H4 (cell line): ENCODE measurements at places on chromosomes 5 and 9.
A peak's percentile ranks its signal among the peaks of the same experiment; 100 is the strongest.

DNA sequence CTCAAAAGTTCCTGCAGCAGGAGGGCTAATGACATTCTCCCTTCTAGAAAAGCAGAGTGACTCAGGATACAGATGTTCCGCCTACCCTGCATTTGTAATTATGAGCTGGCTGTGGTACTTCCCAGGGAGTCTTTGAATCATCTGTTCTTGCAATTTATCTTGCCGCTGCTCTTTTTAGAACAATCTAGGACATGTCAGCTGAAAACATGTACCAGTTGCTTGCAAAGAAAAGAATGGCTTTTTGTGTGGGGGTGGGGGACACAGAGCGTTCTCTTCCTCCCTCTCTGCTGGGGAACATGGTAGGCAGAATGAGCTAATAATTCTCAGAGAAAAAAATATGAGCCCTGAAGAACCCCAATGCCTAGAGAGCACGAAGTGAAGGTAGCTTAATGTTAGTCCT, 51.7 kb upstream of the TUT7 start:
- peak; percentile 70 for DNase-seq

DNA sequence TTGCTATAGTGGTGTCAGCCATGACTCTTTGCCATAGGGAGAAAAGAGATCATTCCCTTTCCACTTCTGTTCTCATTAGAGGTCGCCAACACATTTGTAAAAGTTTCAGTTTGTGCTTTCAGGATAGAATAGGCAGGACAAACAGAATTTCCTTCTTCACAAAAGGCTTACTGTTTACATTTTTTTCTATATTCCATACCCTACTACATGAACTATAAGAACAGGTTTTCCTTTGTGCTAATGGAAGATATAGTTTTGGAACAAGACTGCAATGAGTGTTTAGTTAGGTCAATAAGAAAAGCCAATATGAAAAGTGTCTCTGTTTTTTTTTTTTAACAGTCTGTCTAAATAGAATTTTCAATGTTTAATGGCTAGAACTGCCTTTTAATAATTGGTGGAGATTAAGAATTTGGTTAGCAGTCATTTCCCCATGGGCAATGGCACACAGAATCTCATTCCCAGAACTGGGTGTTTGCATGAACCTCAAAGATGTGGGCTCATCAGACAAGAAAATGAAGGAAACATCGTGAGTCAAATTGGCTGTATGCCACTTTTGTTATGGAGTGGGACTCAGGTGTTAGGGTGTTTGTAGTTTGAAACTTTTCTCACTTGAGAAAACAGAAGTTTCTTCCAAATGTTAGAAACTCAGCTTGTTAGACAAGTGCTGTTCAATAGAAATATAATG, 75.2 kb upstream of the PRLR start:
- no peak for DNase-seq

DNA sequence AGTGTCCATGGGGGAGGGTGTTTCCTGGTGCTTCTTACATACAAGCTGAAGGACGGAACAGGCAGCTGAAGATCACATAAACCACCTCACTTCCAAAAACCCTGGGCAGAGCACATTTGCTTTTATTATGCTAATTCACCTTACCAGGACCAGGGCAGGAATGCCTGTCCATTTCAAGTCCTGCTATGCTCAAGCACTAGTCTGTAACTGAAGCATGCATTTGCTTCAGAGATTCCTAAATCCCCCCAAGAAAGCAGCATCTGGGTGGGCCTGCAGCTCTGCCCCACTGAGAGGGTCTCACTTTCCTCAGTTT, 9.4 kb upstream of the NACC2 start:
- no peak for DNase-seq

DNA sequence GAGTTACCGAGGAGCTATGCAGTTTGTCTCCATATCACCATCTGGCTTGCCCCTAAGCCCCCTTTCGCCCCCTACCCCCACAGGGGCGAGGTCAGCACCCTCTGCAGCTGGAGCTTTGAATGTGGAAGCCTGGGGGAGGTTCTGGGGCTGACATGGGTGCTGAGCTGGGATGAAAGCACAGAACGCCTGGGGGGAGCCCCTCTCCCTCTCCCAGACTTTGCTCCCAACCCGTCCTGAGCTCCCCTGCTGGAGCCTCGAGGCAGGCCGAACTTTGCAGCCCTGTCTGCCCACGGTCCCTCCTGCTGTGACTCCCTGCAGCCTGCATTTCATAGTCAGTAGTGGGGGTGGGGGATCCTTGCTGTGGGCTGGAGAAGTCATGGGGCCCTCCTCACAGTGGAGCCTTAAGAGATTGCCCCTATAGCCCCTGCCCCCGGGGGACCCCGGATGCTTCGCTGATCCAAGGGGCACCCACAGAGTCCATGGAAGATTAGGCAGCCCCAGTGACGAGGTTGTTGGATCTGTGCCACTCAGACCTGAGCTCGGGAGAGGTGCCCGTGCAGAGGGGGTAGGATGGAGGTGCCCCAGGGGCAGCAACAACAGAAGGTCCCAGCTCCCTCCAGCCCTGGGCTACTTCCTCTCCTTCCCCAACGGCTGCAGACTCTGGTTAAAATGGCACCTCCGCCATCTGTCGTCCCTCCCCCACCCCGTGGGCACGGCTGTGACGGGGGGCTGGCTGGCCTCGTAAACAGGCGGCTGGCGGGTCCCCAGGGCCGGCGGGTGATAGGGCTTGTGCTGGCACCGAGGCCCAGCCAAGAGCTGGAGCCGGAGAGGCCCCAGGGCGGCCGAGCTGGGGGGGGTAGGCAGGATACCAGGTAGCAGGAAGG, 162.0 kb downstream of the C9orf50 start:
- DNase-seq: no peak

GRCh38 chr5:82259172-82259800, 18.9 kb downstream of the RPS23 start:
- DNase-seq: peak; percentile 17

GRCh38 chr5:66894480-66895240, 298.5 kb downstream of the MAST4 start:
- no peak for DNase-seq

- DNase-seq: no peak
Measured at GRCh38 chr5:172079876-172080275, 73.4 kb upstream of the FBXW11 start.

DNA sequence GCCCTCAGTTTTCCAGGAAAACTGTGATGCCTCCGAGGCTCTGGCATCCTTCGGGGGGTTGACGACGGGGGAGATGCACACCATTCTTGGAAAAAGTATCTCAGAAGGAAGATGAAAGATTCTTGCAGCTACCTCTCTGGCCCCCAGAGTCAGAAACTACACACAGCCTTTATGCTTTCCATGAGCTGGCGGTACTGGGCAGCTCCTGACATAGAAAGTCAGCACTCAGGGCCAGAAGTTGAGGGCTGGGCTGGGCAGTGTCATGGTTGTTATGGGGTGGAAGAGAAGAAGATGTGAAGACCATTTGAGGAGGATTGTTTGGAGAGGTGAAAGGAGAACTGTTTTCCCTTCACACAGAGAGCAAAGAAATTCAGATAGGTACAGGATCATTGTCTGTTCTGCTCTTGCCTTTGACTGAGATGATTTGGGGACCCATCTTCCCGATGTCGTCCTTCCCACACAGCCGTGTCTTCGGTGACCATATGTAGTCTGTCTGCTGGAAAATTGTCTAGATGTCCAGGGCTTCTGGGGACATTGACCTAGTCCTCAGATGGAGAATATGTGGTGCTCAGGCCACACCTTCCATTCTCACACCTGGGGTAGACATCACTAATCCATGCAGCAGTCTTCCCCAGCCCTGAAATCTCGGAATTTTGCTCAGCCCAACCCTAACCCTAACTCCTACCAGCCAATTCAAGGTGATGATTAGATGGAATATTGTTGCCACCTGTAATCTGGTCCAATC, 237.1 kb downstream of the CACNA1B start:
- DNase-seq: no peak

- DNase-seq: peak; percentile 42
Measured at GRCh38 chr5:138641547-138642298, 66.5 kb upstream of the HSPA9 start.

- DNase-seq: no peak
Measured at GRCh38 chr9:125988479-125989050, 241.4 kb downstream of the PBX3 start.

- DNase-seq: peak; percentile 56
Measured at GRCh38 chr5:671459-672328, 21.5 kb downstream of the TPPP start.

GRCh38 chr5:167061695-167062094, 1229.8 kb upstream of the WWC1 start:
- DNase-seq: no peak

- DNase-seq: no peak
Measured at GRCh38 chr5:126864042-126864688, 87.2 kb downstream of the LMNB1 start.

- peak; percentile 64 for DNase-seq
Measured at GRCh38 chr5:132456296-132456986, 34.1 kb downstream of the IRF1 start.

- DNase-seq: no peak
Measured at GRCh38 chr5:63125392-63125791, 546.8 kb downstream of the LRRC70 start.

GRCh38 chr9:116155698-116156039, 2.1 kb downstream of the PAPPA start:
- DNase-seq: no peak

- DNase-seq: peak; percentile 62
Measured at GRCh38 chr5:145237843-145238242, 597.3 kb downstream of the PRELID2 start.

DNA sequence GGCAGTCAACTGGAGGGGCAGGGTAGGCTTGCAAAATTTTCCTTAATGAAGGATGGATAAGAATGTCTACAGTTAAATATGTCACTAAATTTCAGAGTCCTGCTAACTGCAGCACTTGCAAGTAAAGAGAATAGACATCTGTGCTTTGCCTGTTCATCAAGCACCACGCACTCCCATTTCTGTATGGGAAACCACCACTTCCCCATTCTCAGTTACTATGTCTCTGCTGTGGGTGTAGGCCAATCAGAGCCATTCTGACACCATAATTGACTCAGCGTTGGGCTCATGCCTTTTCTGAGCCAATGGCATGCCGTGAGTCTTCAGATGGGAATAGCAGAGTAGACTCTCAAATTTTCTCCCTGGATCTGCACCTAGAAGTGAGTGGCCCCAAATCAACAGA, 247.5 kb downstream of the GABRB2 start:
- no peak for DNase-seq

DNA sequence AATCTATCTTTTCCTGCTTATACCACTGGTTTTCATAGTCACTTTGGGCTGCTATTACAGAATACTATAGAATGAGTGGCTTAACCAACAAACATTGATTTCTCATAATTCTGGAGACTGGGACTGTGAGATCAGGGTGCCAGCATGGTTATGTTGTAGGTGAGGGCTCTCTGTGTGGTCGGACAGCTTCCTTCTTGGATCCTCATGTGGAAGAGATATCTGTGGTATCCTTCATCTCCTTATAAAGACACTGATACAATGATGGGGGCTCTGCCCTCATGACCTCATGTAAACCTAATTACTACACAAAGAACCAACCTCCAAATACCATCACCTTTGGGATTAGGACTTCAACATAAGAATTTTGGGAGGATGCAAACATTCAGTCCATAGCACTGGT, 13.9 kb upstream of the PRLR start:
- no peak for DNase-seq

- DNase-seq: peak; percentile 71
Measured at GRCh38 chr9:752201-752600, 89.3 kb upstream of the DMRT1 start.

- DNase-seq: peak; percentile 14
Measured at GRCh38 chr5:77960863-77961396, 184.8 kb upstream of the TBCA start.

DNA sequence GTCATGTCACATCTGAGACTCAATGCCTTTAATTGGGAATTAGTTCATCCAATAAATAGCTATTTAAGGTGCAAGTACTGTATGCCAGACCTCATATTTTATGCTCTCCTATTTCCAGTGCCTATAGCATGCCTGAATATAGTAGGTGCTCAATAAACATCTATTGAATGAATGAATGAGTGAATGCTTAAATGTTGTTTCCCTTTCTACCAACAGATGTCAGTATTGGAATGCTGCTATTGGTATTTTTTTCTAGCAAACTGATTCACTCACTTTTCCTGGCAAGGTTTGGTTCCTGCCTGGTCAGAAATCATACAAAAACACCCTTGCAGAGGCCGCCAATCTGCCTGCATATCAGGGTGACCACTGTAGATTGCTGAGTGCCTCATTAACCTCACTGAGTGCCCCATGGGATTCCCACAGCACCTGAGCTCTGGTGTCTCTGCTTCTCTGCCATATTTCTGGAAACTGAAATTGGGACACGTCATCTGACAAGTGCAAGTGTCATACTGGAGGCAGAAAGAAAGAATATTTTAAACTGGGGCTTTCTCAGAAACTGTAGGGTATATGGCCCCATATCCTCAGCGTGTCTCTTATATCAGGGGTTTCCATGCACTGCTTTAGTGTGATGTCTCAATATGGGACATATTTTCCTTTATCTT, 359.7 kb downstream of the TRIM32 start:
- DNase-seq: no peak

DNA sequence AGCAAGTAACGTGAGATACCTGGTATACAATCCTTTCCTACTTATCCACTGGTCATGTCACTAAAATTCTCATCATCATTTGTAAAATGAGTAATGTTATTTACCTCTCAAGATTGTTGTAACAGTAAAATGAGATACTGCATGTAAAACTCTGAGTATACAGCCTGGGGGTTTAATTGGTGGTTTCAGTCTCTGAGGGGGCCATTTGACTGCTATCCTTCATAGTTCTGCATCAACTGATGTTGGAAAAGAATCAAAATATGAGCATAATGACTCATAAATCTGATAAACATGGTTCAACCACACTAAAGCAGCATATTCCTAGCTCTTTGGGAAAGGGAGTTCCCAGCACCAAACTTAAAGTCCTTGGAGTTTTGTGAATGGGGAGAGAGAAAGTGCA, 181.0 kb upstream of the GHR start:
- DNase-seq: peak; percentile 13

DNA sequence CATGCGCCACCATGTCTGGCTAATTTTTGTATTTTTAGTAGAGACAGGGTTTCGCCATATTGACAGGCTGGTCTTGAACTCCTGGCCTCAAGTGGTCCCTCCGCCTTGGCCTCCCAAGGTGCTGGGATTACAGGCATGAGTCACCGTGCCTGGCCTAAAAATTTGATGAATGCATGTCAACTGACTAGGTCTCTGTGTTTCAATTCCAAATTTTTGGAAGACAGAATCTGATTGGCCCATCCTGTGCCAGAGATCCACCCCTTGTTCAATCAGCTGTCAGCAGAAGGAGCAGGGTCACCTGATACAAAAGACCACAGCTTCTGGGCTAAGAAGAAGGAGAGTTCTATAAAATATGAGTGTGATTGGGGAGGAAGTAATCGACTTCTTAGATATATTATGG, 43.5 kb upstream of the COL15A1 start:
- no peak for DNase-seq

DNA sequence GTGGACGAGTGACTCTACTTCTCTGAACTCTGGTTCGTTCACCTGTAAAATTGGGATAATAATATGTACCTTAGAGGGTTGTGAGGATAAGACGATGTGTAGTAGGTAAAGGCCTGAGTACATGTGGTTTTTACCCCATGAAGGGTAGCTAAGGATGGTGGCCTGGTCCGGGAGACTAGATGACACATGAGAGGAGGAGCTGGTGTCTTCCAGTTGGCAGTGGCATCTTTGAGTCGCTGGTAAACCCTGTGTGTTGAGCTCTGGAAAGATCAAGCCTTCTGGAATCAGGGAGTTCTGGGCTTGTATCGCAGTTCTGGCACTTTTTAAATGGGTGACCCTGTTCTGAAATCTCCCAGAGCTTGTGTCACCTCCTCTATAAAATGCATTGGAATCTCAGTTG, 166.4 kb upstream of the ZNF618 start:
- no peak for DNase-seq
